ENCODE measurements at places on chromosomes 12 and 14.

DNA sequence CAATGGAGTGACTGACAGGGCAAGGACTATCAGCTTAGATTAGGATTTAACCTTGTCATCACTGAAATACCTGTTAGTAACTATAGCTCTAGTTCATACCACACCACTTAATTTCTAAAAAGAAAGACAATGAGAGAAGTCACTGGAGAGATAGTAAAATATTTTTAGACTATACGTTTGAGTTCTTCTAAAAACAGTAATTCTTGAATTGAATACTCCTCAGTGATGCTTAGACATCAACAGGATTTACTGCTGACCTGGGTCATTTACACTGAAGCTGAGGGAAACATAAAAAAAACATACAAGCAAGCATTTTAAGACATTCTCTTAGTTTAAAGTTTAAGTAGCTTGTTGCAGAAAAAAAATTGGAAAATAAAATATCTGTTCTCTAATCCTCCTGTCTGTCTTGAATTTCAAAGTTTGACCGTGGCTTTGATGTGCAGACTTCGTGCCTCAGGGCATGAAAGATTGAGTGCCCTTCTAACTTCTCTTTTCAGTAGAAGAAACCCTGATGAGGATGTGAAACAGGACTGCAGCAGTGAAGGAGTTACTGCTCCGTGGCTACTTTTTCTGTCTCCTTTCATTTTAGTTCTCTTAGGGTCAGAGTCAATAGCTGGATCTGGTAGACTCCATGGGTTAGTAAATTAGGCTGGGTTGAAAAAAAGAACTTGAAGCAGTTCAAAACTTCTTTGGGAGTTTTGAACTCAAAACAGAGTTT is 172.2 kb downstream of the PTPRO start:
- DNase-seq, result no peak

DNA sequence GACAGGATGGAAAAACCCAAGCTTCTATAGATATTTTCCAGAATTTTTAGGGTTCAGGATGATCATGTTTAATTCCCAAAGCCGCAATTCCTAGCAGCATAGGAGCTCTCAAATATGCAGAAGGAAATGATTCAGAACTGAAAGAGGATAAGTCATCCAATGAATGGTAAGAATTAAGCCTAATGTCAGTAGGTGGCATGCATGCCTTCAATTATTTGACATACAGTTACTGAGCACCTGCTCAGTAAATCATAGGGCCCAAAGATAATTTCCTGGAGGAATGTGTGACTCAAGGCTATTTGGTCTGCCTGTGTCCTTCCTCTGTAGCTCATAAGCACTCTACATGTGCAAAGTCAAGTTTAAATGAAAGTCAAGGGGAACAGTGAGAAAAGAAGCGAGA is 116.8 kb upstream of the SLC38A4 start:
- DNase-seq, result no peak

GRCh38 chr12:79652521-79652920 is 38.2 kb downstream of the PAWR start:
- no peak for DNase-seq

- DNase-seq, result no peak
These were observed 259.8 kb downstream of the NUAK1 start for GRCh38 chr12:105878964-105879363.

DNA sequence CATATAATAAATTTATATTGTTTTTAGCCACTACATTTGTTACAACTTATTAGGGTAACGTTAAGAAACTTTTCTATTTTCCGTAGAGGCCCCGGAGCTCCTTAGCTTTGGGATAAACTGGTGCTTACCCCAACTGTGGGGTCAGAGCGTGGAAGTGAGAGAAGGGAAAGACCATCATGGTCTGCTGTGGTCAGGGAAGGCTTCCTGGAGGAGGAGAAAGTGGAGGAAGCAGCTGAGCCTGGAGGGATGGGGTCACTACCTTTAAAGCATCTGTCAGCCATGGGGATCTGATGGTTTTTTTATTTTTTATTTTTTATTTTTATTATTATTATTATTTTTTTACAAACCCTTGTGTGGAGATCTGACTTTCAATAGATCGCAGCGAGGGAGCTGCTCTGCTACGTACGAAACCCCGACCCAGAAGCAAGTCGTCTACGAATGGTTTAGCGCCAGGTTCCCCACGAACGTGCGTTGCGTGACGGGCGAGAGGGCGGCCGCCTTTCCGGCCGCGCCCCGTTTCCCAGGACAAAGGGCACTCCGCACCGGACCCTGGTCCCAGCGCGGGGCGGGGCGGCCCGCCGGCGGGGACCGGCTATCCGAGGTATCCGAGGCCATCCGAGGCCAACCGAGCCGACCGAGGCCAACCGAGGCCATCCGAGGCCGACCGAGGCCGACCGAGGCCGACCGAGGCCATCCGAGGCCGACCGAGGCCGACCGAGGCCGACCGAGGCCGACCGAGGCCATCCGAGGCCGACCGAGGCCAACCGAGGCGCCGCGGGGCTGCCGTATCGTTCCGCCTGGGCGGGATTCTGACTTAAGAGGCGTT is 1101.2 kb upstream of the TMEM132C start:
- peak; percentile 75 for DNase-seq

DNA sequence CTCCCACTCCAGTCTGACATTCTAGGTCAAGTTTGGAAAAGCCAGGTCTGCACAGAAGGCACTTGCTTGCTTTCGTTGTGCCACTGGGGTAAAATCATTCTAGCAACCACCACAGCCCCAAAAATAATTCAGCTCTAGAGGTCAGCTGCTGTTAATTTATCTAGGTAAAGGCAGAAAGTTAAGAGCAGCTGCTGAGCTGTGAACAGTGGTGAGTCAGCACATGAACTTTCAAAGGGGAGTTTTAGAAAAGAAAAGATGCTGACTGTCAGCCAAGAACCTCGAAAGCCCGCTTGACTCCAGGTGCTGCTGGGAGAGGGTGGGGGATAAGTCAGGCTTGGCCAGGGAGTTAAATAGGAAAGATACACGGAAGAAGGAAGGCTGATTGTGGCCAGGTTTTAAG is 12.7 kb downstream of the CCDC197 start:
- no peak for DNase-seq

DNA sequence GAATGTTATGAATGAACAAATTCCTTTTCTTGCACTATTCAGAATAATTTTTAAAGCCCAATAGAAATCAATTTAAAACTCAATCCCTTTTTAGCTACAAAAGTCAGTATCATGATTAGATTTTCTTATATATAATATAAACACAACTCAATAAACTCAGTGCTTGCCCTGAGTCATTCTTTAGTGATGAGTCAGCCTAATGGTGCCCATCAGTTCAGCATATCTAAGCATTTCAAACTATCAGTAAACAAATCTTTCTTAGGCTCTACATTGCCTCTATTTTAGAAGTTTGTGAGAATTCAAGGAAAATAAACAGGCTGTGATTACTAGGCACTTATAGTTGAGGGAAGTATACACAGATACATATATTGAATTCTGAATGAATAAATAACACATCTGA is 179.6 kb downstream of the NELL2 start:
- no peak for DNase-seq

GRCh38 chr14:52895000-52895399 is 55.9 kb downstream of the FERMT2 start:
- DNase-seq, result no peak

DNA sequence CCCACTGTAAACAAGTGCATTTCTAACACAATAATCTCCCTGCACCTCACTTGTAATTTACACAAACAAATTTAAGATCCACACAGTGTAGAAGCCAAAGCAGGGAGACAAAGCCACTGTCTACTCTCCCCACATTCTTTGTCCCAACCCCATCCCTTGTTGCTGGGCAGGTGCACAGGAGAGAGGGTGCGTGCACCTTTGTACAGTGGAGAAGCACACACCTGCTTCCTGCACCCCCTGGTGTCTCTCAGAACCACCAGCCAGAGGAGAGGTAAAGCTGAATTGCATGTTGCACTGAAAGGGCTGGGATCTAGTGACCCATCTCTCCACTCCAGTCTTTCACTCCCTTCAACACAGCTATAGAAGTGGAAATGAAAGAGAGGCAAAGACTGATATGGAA is 51.4 kb upstream of the IFNG-AS1 start:
- DNase-seq, result no peak

GRCh38 chr14:99427632-99428300 is 52.9 kb downstream of the SETD3 start:
- no peak for DNase-seq

- no peak for DNase-seq
These were observed 258.6 kb upstream of the TMEM132C start for GRCh38 chr12:128008341-128008740.

DNA sequence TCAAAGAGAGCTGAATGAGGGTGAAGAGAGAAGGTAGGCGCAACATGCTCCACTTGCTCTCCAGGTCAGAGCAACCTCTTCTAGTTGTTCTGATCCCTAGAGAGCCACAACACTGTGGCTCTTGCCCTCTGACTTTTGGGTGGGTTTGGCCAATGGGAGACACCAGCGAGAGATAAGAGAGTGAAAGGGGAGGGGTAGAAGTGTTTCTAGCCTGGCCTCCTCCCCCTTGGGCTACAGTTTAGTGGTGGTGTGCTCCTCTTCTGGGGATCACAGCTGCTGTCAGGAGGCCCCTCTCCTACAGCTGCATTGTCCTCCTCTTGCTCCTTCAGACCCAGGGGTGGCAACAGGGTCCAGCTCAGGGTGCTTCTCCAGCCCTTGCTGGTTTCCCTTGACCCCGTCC is 454.8 kb downstream of the FUT8 start:
- no peak for DNase-seq

DNA sequence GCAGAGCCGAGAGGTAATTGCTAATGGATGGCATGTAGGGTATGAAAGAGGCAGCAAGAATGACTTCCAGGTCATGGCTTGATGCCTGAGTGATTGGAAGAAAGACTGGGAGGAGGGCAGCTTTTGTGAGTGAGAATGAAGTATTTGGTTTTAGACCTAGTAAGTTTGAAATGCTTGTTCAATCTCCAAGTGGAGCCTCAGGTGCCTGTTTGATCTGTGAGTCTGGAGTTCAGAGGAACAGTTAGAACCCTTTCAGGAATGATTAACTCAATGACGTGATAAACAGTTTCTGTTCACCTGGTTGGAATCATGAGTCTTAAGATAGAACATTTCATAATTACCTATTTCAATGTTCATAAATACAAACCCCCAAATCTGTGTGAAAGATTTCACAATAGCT is 10.4 kb downstream of the KCNJ8 start:
- DNase-seq, result no peak

DNA sequence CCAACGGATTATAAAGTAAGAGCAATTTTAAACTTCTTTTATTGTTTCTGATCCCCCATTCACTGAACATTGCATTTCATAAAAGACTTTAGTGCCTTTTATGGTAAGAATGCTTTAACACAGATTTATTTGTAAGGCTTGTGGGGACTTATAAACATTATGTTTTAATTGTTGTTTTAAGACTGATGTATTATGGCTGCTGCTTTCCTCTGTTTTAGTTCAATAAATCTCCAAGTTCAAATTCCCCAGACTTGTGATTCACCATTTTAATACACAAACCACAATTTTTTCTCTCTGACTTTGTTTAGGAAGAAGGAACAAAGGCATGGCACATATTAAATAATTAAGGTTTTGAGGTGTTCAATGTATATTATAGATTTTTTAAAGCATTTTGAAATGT is 753.3 kb downstream of the SLC6A15 start:
- no peak for DNase-seq

- DNase-seq, result no peak
These were observed 3.5 kb downstream of the C12orf75 start for GRCh38 chr12:105334001-105334400.

GRCh38 chr12:107461222-107461975 is 224.2 kb upstream of the PWP1 start:
- DNase-seq, result no peak

- DNase-seq, result no peak
These were observed 8.6 kb downstream of the WDR89 start for GRCh38 chr14:63632932-63633514.

DNA sequence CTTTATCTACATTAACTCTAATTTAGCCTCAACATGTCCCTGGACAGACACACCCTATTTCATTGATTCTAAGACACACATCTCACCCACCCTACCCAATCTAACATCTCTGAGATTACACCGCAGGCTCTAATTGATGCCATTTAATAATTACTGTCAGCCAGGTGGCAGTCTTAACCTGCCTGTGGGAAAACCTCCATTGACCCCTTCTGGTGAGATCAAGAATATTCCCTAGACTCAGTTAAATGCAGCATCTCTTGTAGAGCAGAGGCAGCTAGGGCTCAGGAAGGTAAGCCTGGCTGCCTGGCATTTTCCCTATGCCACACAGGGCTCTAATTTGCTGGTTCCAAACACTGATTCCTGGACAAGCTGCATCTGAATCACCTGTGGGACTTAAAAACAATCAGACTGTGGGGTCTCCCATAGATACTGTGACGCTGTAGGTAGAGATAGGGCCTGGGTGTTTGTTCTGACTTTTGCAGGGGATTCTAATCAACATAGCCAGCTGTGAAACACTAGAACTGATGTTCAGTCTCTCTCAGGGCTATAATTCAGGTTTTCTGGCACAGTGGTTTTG is 14.3 kb downstream of the MCRS1 start:
- DNase-seq, result no peak

DNA sequence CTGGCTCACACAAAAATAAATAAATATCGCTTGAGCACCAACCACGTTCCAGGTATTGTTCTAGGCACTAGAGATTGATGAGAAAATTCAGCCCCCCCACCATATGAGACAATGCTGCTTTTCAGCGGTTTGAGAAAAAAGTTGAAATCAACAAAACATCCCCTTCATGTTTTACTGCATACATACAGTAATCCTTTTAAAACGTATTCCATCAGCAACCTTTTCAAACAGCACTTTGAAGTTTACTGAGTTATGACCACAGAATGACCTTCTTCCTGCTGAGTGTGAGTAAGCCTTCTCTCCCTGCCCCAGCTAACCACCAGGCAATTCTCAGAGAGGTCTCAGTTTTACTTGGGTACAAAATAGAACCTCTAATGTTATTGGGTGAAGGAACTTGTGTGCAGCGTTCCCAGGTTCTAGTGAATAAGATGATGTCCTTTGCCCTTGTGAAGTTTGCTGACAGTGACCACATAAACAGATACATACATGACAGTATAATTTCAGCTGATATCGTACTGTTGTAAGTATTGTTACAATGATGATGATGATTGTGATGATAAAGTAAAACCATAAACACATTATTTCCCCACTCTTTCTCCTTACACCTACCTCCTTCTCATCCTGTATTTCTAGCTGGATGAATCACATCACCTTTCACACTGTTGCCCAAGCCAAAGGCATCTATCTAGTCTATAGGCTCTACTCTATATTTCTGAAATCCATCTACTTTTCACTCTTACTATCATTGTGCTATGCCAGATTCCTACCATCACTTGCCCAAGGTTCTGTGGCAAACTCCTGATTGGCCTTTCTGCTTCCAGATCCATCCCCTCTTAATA is 124.4 kb upstream of the KRR1 start:
- no peak for DNase-seq

GRCh38 chr12:46389031-46389616 is 16.6 kb upstream of the SLC38A2 start:
- DNase-seq, result no peak

DNA sequence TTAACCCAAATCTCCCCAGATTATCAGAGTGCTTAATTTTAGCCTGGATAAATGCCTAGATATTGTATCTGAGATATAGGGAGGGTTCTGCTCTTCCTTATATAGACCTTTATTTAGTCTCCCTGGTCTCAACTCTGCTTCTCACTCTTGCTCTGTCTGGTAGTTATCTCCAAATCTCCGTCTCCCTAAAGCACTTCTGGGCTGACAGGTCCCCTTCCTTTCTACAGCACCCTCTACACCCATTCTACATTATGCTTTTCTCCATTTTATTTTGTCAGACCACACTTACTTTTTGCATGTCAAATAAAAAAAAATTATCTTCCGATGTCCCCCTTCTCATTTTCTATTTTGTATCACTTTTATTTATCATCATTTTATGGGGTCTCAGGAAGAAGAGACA is 2.0 kb upstream of the ERC1 start:
- DNase-seq, result no peak

All from T-helper 17 cell (primary cell).